Eye (tissue), 1 donor: ENCODE measurements at places on chromosomes 4 and X.

GRCh38 chrX:21375708-21376009, 1.4 kb downstream of the CNKSR2 start:
- DNase-seq, result peak; percentile 64

DNA sequence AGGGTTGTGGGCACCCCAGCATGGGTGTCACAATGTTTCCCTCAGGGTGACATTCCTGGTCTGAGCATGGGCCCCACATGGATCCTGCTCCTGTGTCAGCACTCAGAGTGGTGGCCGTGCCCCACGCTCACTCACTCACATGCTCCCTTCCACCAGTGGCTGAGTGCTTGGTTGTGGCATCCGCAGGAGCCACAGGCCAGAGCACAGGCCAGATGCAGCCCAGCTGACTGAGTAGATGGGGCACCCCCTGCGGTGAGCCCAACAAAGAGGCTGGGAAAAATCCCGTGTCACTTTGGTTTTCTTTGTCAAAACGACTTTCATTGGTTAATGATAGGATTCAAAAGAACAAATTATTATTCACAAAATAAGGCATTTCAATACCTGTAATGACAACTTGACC, 204.6 kb upstream of the ANXA10 start:
- no peak for DNase-seq

DNA sequence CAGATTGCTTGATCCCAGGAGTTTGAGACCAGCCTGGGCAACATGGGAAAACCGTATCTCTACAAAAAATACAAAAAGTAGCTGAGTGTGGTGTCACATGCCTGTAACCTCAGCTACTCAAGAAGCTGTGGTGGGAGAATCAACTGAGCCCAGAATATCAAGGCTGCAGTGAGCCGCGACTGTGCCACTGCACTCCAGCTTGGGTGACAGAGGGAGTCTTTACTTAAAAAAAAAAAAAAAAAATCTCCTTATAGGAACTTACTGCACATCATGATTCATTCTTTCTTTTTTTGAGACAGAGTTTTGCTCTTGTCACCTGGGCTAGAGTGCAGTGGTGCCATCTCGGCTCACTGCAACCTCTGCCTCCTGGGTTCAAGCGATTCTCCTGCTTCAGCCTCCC, 24.3 kb downstream of the UPF3B start:
- DNase-seq, result no peak

DNA sequence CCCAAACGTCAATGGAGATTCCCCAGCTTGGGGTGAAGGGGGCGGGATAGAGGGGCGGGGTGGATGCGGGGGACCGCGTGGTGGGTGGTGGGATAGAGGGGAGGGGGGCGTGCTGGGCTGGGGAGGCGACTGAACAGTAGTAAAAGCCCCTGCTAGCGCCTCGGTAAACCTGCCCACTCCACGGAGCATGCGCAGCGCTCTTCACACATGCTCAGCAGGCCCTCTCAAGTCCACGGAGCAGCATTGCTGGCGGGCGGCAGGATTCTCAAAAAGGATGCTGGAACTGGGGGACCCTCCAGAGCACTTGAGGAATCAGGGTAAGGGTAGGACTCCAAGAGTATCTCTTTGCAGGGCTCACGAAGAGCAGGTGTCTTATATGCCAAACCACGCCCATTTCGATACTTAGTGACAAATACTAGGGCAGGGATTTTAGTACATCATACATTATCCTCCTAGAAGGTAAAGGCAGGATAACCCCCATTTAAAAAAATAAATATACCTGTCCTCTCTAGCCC, 378 bp upstream of the RPS6KA6 start:
- DNase-seq, result peak; percentile 89

DNA sequence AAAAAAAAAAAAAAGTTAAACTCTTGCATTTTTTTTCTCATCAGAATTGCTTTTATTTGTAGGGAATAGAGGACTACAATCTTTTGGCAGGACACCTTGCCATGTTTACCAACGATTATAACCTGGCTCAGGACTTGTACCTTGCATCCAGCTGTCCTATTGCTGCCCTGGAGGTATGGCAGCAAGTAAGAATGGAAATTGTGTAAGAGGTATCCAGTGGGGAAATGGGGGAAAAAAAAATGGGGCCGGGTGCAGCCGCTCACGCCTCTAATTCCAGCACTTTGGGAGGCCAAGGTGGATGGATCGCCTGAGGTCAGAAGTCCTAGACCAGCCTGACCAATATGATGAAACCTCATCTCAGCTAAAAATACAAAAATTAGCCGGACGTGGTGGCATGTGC, 49.8 kb downstream of the WDR19 start:
- no peak for DNase-seq

GRCh38 chr4:139077567-139078355, 62.2 kb downstream of the NOCT start:
- peak; percentile 8 for DNase-seq

- DNase-seq, result no peak
Observed at GRCh38 chrX:22575161-22575845, 302.6 kb downstream of the CBLL2 start.
